RCC 7860 (cell line): ENCODE measurements at places on chromosomes 1 and 21.

DNA sequence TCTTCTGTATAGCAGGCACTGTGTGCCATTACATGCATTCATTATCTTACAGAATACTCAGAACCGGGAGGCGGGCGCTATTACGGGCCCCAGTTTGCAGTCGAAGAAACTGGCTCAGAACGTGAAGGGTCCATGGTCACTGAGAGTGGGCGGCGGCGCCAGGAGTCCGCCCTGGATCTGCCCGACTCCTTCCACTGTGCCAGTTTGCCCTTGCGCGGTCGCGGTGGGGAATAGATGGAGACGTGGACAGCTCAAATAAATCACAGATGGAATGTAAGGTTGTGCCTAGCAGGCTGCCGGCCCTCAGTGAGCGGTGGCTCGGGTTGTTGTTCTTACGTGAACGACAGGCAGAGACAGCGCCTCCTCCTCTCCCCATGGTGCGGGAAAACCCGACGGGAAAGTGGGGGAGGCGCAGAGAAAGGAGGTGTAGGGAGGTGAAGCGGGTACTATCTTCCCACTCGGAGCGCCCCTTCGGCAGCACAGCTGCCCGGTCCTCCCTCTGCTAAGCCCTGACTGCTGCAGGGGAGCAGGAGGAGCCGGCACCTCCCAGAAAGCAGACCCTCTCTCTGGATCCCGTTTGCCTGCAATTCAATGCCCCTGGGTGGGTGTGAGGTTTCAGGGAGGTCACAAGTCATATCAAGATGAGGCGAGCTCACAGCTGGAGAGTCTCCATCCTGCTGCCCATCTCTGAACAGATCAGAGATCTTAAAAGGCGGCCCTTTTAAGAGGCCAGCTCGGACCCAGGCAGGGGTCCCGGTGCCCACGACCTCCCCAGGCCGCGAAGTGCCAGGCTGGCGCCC lies 1.1 kb downstream of the COL9A2 start:
- no peak for DNase-seq

DNA sequence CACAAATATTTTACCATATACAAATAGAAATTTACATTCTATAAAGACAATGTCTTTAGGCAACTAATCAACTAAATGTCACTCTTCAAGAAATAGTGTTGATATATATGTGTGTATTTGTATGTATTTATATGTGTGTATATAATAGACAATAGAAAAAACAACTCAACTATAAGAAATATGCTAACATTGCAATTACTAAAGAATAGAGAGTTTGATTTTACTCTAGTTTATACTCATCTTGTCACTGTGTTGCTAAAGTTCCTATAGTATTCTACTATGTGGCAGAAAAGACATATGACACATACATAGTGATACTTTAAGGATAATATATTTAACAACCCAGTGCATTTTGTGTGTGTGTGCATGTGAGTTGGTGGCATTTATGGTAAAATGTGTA lies 1728.3 kb downstream of the PLA2G4A start:
- no peak for DNase-seq

DNA sequence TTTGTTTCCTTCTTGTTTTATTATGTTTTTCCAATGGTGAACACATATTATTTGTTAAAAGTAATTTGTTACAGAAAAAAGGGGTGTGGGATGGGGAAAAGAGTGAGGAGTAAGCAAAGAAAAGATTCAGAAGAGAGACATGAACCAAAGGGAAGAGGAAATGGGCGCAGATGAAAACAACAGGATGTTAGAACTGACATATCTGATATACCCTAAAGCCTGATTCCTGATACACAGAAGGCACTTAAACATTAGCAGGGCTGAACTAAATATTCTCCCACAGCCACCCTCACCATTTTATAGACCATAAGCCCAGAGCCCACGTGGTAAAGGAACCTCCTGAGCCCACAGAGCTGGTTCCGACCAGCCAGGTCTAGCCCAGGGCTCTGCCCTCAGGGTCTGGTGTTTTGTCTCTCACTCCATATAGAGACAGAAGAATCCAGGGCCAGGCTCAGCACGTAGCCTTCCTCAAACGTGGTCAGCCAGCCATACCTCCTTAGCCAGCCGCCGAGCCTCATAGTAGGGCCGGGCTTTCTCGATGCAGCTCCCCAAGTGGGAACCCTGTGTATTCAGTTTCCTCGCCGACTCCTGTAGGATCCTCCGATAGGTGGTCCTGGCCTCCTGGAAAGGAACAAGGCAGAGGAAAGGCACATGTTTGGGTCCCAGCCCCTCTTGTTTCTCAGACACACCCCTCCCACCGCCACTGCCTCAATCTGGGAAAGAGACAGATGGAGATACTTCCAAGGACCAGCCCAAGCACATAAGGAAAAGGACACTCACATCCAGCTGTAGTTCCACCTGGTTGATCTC lies 9.5 kb downstream of the SH3BP5L start:
- DNase-seq, result no peak

- DNase-seq, result no peak
Observed at GRCh38 chr1:68142036-68142435, 90.3 kb downstream of the WLS start.

- DNase-seq, result no peak
Observed at GRCh38 chr21:27021046-27021445, 54.2 kb upstream of the ADAMTS5 start.

DNA sequence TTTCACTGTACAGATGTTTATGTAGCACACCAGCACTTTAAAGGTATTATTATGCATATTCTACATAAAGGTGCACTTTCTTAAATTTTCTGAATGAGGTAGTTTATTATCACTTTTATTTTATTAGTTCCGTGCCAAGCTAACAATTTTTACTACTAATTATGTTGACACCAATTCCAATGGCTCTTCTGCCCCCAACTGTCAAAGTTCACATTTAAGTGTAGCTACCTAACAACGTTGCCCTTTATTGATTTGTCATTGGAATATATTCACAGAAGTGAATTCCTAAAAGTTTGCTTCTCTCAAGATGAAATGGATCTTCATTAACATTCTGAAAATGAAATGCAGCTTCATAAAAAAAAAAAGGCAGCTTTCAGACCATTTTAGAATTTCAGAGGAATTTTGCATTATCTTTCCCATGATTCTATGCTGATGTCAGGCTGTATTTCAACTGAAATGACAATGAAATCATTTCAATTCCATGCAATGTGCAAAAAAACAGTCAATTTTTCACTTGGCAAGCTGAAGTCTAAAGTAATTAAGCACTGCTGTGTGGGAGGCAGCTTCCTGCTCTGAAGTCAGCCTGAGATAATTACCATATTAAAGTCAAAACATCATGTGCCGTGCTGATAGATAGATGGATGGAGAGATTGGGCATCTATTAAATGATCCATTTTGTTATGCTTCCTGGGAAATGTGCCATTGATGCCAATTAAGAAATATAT lies 229.2 kb downstream of the TTLL7 start:
- DNase-seq, result no peak

DNA sequence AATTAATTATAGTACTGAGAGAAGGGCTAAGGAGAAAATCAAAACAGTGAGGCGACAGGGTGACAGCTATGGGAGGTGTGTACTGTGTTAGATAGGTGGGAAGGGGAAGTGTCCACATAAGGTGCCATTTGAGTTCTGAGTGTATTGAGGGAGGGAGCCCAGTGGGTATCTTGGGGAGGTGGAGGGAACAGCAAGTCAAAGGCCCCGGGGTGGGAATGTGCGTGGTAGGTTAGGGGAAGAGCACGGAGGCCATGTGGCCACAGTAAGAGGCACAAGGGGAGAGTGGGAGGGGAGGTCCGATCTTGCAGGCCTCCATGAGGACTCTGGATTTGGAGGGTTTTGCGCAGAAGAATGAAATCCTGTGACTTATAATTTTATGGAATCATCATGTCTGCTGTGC lies 3.0 kb upstream of the XKR8 start:
- no peak for DNase-seq

- DNase-seq, result no peak
Observed at GRCh38 chr1:233584931-233585330, 29.0 kb upstream of the KCNK1 start.
